LNCaP clone FGC (cell line): ENCODE measurements at places on chromosomes 4 and X.
A peak's percentile ranks its signal among the peaks of the same experiment; 100 is the strongest.

DNA sequence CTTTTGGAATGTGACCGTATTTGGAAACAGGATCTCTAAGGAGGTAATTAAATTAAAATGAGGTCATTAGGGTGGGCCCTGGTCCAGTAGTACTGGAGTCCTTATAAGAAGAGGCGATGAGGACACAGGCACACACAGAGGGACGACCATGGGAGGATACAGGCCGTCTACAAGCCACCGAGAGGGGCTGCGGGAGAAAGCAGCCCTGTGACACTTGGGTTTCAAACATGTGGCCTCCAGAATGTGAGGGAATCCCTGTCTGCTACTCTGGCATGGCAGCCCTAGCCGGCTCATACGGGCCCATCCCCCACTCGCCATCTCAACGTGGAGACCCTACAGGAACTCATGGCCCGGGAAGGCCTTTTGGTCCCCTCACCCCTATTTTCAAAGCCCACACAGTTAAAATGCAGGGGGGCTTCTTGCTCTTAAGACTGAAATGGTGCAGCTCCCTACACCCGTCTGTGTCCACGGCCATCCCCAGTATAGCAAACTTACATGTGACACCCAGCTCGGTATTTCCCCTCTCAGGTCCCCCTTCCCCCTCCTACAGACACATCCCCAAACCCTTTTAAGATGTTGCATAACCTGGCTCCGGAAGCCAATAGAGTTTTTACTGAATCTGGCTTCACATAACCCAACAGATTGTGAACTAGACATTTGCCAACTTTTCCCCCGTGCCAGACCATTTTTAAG is 124.1 kb upstream of the TBL1X start:
- DNase-seq: no peak

DNA sequence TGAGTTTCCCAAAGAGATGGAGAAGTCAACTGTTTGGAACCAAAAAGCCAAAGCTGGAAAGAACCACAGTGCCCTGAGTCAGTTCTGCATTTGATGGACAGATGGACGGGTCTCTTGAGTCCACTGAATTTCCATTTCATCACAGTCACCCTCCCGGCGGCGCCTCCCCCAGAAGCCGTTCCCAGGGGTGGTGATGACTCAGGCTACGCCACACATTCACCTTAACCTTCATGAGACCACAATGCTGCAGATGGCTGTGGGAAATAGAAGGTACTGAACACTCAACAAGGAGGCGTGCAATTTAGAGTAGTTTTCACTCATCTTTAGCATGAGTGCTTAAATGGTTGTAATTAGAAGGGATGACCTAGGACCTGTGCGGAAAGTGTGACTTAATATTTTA is 61.3 kb downstream of the STOX2 start:
- DNase-seq: no peak

DNA sequence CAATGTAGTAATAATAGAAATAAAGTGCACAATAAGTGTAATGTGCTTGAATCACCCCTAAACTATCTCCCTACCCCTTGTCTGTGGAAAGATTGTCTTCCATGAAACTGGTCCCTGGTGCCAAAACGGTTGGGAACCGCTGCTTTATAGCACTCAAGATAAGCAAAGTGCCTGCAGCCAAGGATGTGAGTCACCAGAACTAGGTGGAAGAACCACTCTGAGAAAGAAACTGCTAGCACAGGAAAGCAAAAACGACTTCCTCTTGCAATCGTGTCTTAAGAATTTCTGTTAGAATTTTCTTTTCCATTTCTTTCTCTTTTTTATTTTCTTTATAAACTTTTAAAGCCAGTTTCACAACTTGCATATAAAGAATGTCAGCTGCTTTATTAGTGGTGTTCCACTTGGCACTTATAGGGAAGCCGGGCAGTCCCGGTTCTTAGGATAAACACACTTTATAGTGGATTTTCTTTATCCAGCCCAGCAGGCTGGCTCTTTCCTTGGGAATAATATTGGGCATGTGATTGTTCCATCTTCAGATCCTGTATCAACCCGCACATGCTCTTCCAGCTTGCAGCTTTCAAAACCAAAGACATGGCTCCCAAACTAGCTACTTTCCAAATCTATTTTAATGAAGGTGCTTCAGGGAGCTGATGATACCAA is 32.3 kb upstream of the CXCL8 start:
- peak; percentile 62 for DNase-seq

- DNase-seq: no peak
Observed at GRCh38 chr4:181051931-181052330, 1191.3 kb upstream of the TENM3 start.

- DNase-seq: no peak
Observed at GRCh38 chr4:38614231-38614630, 49.8 kb upstream of the KLF3 start.

DNA sequence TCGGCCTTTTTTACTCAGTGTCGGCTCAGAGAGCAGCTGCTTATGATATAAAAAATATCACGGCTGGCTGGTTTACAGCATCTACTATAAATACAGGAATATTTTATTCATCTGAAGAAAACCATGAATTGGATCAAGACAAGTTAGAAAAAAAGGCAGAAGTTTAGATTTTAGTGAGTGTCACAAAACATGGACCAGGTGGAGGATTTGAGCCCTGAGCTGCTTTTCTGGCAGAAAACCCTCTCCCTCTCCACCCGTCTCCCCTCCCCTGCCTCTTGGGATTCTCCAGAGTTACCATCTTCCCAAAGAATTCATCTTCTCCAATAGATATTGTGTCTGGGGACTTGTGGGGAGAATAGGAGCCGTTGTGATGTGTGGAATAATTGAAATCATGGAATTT is 142.8 kb upstream of the RAI2 start:
- DNase-seq: no peak

GRCh38 chr4:184329659-184330400 is 112.2 kb upstream of the ENPP6 start:
- DNase-seq: no peak

DNA sequence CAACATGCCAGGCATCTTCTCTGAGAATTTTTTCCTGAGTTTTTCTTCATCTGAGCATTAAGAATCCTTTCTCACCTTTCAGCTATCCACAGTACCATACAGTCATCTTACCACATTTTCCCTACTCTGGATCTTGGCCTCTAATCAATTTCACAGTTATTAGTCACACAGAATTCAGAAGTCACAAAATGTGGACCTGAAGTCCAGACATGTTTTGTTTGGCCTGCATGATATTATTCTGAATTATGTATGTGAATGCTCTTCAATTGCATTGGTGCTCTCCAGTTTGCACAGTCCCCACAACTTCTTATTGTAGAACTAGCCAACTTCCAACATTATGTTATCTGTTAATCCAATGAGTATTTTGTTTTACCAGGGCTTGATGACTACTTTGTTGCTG is 102.3 kb upstream of the GRIA3 start:
- no peak for DNase-seq

DNA sequence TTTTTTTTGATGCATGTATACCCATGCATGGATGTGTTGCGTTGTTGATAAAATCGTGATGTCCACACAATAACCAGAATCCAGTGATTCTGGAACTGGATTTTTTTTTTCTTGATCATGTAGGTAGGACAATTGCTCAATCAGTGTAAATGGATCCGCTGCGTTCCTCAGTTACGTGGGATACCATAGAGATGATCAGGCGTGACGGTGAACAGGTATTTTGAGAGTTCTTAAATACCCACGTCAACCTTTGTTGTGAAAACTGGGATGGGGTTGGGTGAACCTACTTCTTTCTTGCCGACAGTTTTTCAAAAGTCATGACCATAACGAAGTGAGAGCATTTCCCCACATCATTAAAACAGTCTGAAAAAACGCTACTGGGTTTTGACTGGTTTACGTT is 913 bp upstream of the SMIM10L2A start:
- DNase-seq: no peak

DNA sequence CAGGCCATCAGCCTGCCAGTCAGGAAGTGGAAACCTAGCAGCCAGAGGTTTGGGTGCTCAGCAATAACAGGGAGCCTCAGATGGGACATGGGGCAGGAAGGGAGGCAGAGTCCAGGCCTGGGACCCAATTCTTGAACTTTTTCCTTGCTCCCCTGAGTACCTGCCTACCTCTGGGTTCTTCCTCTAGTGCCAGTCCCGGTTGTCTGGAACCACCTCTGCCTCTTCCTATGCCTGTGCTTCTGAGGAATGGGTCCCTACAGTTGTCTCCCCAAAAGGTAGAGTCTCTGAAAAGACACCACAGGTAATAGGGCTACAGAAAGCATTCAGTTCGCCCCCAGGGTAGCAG is 212.4 kb upstream of the MAMLD1 start:
- no peak for DNase-seq

GRCh38 chr4:84917086-84917821 is 49.2 kb downstream of the WDFY3 start:
- no peak for DNase-seq

DNA sequence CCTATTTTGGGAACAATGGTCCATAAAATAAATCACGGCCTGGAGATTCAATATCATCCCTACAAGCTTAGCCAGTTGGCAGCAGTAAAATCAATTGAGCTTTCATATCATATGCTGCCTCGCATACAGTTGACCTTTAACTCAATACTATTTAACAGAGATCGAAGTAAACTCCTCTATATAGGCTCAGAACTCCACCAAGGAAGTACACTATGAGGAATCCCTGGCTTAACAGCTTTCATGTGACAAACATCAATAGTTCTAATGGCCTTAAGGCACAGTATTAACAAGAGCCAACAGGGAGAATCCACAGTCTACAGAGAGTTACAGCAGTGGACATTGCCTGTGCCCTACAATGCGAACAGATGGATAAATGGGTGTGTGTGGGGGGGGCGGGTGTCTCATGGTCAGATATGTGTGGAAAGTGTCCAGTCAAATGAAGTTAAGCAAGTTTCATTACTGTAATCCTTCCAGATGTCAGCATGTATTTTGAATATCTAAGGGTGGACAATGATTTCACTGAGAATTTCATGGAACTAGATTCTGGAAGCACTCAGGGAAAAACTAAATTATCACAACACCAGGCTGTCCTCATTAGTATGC is 98.2 kb upstream of the FAM9B start:
- DNase-seq: no peak

DNA sequence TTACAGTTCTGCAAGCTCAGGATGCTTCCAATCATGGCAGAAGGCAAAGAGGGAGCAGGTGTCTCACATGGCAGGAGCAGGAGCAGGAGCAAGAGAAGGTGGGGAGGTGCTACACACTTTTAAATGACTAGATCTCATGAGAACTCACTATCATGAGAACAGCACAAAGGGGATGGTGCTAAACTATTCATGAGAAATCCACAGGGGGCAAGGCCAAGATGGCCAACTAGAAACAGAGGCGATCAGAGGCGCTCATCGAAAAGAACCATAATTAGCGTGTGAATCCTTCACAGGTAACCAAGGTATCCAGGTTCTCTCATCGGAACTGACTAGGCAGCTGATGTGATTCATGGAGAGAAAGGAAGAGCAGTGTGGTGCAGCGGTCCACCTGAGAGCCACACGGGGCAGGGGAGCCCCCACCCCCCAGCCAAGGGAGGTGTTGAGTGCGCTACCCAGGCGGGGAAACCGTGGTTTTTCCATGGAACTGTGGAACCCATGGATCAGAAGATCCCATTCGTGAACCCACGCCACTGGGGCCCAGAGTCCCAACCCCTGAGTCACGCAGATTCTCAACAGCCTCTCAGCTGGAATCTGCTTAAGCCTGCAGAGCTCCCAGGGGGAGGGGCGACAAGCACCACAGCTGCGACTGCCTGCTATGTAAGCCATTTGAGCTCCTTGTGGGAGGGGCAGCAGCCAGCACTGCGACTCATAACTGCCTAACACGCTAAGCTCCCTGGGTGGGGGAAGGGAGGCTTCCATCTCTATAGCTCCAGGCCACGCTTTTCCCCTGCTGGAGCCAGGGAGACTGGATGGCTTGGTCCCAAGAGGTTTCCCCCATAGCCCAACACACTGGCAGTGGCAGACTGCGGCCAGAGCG is 46.7 kb downstream of the FGF16 start:
- no peak for DNase-seq

DNA sequence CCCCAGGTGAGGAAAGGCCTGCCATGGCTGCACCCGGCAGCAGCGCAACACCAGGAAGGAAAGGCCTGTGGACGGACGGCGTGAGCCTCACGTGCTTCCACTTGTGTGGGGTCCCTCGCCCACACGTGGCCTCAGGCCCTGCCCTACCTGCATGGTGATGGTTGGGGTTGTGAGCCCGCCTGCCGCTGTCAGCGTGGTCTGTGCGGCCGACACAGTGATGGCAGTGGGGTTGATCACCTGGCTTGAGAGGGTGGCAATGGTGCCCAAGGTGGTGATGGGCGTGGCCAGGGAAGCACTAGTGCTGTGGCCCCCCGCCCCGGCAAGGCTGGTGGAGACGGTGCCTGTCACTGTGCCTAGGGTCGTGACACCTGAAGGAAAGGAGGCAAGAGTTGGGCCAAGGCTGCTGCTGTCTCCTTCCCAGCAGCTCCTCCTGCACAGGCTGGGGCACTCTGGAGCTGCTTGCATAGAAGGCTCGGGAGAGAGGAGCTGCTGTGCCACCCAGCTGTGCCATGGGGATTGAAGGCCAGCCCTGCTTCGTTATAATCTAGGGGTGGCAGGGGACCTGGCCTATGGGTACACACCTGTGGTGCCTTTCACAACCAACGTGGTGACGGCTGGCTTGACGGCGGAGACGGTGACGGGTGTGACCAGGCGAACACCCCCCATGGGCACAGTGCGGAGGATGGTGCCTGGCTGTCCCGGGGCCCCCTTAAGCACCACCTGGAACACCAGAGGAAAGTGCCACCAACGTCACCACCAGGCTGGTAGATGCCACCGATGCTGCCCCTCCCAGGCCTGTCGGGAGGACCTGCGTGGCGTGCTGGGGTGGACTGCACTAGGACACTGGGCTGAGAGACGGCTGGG is 11.8 kb upstream of the RENBP start:
- no peak for DNase-seq

DNA sequence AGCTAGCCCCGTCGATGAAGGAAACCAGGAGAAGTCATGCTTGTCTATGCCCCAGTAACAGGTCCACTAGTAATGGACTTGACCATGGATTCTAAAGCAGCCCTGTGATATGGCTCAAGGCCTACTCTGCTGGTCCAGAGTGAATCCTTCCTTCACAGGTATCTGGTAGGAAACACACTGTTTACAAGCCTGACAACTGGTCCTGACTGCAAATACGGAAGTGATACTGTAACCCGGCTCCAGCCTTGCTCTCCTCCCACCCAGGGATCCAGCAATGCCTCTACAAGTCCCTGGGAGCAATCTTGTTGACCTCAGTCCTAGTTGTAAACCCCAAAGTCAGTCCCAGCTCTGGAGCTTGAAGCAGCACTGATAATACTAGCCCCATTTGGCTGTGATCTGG is 239.2 kb upstream of the GRID2 start:
- DNase-seq: no peak

- no peak for DNase-seq
Observed at GRCh38 chr4:2182994-2183393, 58.9 kb downstream of the HAUS3 start.
